Hippocampal formation (tissue), 2 donors: ENCODE measurements at places on chromosomes 6 and 20.

- DNase-seq = no peak
Measured at GRCh38 chr6:11392778-11393507, 144.6 kb upstream of the TMEM170B start.

GRCh38 chr6:137892271-137892708, 25.2 kb downstream of the TNFAIP3 start:
- DNase-seq = no peak

DNA sequence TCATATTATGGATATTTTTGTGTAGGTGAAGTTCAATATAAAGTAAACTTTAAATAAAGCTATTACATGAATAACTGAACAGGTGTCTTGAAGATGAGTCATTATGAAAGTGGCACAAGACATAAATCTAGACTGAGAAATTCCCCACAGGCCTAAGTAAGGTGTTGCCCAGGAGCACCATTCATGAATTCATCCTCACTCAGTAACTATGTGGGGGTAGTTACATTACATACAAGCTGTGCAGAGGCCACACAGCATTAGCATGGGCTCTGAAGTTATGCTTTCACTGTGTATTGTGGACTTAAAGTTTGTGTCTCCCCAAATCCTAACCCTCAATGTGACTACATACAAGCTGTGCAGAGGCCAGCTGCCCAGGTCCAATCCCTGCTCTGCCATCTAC, 65.9 kb downstream of the BCAS1 start:
- DNase-seq = no peak

DNA sequence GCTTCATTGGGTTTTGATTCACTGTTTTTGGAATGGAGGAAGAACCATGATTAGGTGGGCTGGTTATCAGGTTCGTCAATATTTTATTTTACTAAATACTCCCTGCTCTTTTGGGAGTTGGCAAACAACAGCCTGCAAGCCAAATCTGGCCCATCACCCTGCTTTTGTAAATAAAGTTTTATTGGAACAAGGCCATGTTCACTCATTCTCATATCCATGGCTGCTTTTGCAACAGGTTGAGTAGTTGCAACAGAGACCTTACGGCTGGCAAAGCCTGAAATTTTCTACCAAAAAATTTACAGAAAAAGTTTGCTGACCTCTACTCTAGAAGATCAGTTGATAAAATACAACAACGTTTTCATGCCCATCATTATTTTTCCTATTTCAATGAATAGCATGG, 45.1 kb downstream of the SYTL3 start:
- DNase-seq = no peak

- no peak for DNase-seq
Measured at GRCh38 chr20:18847226-18847755, 33.7 kb downstream of the SCP2D1 start.

- DNase-seq = no peak
Measured at GRCh38 chr20:6039766-6040165, 14.1 kb downstream of the LRRN4 start.

GRCh38 chr6:160972111-160972510, 19.5 kb upstream of the MAP3K4 start:
- DNase-seq = no peak

DNA sequence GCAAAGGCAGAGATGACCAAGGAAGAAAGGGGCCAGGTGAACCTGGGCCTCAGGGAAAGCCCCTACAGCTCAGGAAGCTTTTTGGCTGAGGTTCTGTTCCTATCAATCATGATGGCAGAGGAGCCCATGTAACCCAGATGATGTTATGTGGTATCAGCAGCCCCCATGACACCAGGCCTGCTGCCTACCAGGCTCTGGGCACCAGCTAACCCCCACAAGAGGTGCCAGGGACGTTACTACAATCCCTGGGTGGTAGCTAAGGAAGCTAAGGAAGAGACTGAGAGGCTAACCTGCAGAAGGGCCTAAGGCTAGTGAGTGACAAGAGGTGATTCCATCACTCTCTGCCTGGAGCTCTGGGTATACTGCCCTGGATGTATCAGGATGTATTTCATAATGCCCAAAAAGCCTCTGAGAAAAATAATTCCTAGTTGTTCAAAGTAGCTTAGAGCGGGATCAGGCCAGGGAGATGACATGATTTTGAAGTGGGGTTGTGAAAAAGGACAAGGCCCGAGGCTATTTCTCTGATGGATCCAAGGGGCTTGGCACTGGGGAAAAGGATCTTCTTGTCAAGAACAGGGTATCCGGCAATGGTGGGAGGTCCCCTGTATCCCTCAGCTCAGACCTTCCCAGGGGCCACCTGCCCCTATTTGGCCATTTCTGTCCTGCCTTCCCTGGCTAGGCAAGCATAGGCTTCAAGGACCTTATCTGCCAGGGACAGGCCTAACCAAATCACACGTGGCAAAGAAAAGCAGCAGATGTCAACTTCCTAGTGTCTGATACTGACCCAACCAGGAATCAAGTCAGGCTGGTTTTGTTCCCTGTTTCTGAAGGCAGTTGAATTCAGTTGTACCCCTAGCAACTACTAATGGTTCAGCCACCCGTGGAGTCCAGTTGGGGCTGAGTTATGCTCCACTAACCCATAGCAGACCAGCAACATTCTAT, 41.3 kb downstream of the PANK2 start:
- no peak for DNase-seq

DNA sequence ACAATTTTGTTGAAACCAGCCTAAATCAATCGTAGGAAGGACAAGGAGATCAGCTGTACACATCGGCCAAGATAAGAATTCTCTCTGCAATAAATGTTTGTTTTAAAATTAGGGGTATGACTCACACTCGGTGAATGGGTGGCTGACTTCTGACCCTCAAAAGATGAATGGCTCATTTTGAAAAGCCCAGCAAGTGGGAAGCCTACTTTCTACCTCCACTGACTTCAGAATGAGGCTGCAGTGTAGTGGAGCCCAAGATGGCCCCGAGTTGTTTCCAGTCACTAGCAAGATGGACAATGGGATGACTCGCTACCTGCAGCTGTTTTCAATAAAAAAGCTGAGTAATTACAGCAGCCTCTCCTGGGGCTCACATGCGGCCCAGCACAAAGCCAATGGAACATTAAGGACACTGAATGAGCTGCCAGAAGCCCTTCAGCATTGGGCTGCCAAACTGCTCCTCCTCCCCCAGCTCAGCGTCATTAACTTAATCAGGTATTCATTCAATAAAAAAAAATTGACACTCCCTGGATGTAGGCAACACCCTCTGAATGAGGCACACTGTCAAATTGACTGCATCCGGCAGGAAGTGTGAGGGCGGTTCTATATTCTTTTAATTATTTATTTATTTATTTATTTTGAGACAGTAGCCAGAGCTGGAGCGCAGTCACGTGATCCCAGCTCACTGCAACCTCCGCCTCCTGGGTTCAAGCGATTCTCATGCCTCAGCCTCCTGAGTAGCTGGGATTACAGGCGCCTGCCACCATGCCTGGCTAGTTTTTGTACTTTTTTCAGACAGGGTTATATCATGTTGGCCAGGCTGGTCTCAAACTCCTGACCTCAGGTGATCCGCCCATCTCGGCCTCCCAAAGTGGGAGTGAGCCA, 107.3 kb downstream of the GMPR start:
- no peak for DNase-seq

DNA sequence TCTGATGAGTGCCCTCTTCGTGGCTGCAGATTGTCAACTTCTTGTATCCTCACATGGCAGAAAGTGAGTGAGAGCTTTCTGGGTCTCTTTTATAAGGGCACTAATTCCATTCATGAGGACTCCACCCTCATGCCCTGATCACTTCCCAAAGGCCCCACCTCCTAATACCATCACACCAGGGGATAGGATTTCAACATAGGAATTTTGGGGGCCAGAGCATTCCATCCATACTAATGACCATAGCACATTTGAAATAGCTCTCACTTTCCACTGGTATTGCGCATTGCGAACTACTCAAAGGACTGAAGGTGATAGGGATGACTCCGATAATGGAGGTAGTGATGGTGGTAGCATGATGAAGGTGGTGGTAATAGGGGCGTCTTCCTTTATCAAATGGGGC, 324.3 kb downstream of the PRL start:
- no peak for DNase-seq

GRCh38 chr20:49278818-49279676, 1.2 kb upstream of the ZNFX1 start:
- DNase-seq = no peak

GRCh38 chr6:39199976-39200375, 29.3 kb downstream of the KCNK5 start:
- no peak for DNase-seq

DNA sequence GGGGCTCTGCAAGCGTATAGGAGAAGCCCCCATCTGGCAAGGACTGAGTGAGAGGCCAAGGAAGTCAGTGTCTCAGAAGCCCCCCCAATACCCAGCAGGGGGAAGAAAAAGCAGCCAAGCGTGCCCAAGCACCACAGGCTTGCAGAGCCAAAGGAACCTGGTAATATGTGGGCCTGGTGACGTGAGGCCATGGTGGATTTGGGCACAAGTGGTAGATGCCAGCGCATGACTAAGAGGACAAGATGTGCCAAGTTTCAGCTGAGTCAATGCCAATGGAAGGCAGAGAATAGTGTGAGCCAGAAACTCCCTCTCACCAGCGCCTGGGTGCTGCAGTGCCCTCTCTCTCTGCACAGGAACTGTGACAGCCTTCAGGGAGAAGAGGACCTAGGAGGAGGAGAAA, 110.0 kb downstream of the QRSL1 start:
- DNase-seq = peak; percentile 58

DNA sequence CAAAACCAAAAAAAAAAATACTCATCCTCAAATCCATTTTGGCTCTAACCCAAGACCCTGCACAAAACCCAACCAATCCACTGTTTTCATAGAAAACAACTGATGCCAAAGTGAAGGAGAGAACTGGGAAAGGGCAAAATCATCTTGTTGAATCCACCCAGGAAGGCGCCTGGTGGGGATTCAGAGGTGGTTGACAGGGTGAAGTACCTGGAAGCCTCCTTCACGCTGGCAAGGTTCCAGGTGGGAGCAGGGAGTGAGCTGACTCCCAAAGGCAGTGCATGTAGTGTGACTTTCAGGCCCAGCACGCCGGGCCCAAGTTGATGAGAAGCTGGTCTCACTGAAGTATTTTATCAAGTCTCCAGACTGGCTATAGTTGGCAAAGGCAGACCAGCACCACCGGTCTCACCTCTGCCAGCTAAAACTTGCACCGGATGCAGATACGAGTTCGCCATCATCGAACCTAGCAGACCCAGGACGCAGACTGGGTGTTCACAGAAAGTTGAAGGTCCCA, 16.5 kb downstream of the PPP1R10 start:
- DNase-seq = no peak

DNA sequence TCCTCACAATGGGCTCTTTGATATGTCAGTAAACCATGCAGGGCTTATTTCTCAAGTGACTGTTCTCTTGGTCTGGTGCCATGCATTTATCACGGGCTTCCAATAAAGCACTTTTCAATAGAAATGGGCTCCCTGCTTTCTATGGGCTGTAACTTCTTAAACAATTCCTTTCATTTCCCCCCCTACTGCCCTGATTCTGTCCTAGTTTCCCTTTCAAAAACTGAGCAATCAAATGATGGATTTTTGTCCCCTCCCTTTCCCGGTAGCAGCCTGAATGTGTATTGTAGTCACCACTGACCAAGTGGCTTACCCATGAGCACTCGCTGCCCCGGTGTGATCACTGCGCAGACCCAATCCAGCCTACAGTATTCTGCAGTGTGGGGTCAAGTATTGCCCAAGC, 13.9 kb downstream of the RPS10 start:
- peak; percentile 73 for DNase-seq

- DNase-seq = peak; percentile 91
Measured at GRCh38 chr20:31712564-31713311, 9.9 kb downstream of the BCL2L1 start.

DNA sequence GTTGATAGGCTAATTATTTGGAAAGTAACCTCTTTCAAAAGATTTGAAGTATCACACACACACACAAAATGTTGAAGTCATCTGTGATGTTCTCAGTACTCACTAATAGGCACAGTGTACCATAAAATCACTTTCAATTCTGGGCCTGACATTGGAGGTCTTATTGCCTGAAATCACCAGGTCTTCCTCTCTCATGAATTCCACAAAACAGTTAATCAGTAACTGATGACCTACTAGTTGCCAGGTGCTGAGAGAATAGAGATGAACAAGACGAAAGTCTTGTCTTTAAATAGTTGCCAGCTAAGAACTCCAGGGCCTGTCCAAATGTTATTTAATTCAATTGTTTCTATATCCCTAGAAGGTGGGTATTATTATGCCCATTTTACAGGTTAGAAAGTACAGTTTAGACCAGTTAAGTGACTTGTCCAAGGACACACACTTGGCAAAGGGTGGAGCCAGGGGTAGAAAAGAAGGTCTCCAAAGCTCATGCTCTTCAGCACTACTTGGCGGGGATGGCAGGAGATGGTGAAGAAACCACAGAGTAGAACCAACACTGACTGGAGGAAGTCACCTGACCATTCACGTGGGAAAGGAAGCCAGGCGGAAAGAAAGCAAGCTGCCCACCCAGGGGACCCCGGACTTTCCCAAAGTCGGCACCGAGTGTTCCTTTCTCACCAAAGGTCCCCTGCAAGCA, 116.4 kb downstream of the KIF6 start:
- DNase-seq = no peak

GRCh38 chr20:18743665-18744440, 69.7 kb upstream of the SCP2D1 start:
- DNase-seq = no peak

- DNase-seq = no peak
Measured at GRCh38 chr20:6122111-6122872, 538 bp downstream of the FERMT1 start.

GRCh38 chr6:16533210-16533609, 228.1 kb downstream of the ATXN1 start:
- DNase-seq = no peak

DNA sequence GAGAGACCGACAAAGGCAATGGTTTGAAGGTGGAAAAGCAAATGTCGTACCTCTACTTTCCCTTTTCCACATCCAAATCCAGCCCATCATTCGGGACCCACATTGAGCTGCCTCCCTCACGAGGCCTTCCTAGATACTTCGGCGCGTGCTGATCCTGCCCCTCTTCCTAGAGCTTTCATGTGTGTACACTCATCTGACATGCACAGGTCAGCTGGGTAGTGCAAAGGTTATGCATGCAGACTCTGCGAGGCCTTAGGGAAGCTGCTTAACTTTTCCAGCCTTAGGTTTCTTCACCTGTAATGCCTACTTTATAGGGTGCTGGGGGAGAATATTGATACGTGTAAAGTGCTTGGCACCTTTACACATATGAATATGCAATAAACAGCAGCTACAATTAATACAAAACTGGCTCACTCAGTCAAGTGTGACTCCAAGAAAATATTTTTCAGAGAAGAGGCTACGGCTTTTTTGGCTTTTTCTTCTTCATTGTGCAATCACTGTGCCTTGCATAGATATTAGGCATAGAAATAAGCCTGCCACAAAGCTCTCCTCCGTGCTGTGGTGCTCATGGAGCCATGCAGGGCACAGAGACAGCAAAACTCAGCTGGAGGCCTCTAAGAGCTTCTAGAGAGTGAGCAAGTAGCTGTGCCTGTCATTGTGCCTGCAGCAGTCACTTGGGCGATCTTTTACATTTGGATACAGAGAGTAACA, 3.6 kb upstream of the MANBAL start:
- no peak for DNase-seq

DNA sequence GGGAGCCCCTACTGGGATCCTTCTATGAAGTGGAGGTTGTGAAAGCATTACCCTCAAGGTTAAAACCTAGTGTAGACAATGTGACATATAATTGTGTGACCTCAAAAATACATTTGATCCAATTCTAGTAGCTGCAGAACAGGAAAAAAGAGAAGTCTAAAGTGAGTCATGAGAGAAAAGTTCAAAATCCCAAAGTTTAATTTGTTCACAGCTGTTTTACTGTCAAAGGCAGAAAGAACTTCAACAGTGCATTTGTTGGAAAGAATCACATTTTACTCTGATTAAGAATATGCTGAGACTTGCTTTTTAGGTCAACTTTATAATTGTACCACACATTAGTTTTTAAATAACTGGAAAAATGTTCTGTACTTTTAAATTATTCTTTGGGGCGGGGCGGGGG, 1027.4 kb upstream of the FLRT3 start:
- DNase-seq = no peak
